AG08395 (cell line): ENCODE measurements at places on chromosomes 1 and 21.

GRCh38 chr1:44743211-44743610 lies 3.6 kb downstream of the KIF2C start:
- DNase-seq = no peak

DNA sequence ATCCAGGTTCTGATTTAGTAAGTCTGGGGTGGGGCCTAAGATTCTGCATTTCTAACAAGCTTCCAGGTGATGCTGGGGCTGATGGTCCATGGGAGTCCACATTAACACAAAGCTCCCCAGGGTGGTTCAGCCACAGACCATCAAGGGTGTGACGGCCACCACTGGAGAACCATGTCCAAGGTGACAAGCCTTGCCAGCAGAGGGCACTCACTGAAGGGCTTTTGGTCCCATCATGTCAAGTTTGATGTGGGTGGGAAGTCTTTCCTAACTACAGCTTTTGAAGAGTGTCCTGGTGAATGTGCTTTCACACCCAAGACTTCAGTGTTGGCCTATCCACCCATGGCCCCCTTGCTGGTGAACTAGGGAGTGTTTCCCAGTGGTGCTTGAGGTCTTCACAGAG lies 67.1 kb downstream of the UBE2T start:
- DNase-seq = peak; percentile 31

- DNase-seq = no peak
These were observed 2.8 kb upstream of the CASQ2 start for GRCh38 chr1:115771094-115771846.

DNA sequence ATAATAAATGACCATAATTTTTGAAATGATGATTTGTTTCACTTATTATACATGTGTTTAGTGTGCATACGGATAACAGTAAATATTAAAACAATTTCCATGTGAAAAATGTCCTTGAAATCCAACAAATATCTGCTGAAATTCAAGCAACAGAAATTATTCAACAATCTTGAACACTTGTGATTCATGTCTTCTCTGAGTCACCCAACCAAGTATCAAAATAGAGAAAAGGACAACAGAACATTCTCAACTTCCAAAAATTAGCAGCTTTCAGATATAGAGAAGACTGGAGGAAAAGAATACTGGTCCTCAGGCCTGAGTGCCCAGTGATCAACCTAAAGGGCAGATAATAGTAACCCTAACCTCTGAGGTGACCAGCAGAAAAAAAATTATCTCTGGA lies 90.8 kb downstream of the VAV3 start:
- DNase-seq = no peak

- DNase-seq = no peak
These were observed 3.2 kb downstream of the LAD1 start for GRCh38 chr1:201395936-201396335.

DNA sequence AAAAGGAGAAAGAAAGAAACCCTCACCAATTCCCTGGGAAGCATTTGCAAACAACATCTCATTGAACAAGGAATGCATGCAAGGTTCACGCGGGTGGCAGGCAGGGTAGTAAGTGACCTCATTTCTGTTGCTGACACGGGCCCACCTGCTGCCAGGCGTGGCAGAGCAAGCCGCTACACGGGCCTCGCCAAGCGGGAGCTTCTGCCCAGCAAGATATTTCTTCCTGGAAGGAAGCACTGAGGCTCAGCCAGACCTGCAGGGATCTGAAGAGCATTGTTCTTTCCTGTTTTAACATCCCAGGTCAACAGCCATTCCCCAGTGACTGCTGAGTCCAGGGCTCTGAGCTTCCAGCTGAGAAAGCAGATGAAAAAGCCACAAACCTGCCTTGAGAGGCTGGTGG lies 91.9 kb upstream of the IGSF21 start:
- no peak for DNase-seq

DNA sequence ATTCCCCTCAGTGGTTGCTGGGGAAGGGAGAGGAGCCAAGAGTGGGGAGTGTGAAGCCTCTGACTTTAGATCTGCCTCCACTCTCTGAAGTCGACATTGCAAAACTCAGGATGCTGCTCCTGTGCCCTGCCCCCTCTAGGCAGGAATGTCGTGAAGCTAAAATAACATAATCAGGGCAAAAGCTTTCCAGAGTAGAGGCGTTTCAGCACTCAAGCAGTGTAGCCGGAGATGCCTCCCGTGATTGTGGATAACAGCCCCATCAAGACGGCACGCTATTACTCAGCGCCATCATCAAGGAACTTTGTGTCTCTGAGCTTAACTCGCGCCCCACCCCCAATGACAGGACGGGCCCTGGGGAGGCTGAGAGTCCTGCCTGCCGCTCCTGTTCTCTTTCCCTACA lies 60.0 kb downstream of the FBXO2 start:
- DNase-seq = peak; percentile 18

GRCh38 chr1:22089787-22090186 lies 37.3 kb downstream of the CDC42 start:
- DNase-seq = no peak

- DNase-seq = no peak
These were observed 154.9 kb upstream of the CD34 start for GRCh38 chr1:208065862-208066261.

GRCh38 chr1:4315202-4315601 lies 339.2 kb upstream of the AJAP1 start:
- DNase-seq = no peak

GRCh38 chr1:67840449-67840848 lies 7.2 kb upstream of the GNG12 start:
- peak; percentile 74 for DNase-seq

GRCh38 chr1:16468558-16468957 lies 28.0 kb downstream of the NECAP2 start:
- DNase-seq = no peak

DNA sequence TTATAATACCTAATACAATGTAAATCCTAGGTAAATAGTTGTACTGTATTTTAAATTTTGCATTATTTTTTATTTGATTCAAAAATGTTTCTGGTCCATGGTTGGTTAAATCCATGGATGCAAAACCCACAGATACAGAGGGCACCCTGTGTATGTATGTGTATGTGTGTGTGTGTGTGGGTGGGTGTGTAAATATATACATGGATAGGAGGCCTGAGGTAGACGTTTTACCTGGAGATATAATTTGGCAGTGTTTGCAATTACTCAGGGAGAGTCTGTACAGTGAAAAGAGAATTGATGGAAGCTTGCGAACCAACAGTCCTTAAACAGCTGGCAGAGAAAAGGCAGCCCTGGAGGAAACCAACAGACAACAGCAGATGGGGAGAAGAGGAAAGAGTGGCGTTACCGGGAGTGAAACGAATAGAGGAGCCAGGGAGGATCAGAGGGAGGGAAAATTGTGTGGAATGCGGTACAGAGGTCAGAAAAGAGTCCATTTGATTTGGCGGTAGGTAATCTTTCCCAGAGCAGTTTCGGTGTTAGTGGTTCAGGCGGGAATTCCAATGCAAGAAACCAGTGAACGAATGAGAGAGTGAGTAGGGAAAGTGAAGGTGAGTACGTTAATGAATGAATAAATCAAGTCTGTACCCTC lies 47.9 kb upstream of the NBL1 start:
- peak; percentile 50 for DNase-seq

- no peak for DNase-seq
These were observed 93.9 kb downstream of the DAB1 start for GRCh38 chr1:57329937-57330336.

- no peak for DNase-seq
These were observed 144.6 kb downstream of the PLPP3 start for GRCh38 chr1:56434740-56435139.

GRCh38 chr1:151534662-151535278 lies 5.3 kb upstream of the TUFT1 start:
- peak; percentile 84 for DNase-seq

GRCh38 chr1:180964595-180964994 lies 51.9 kb downstream of the KIAA1614 start:
- DNase-seq = no peak
